CD8-positive, alpha-beta T cell (primary cell): ENCODE measurements at places on chromosomes 7 and 10.

- no peak for DNase-seq
Measured at GRCh38 chr7:16498122-16498521, 28.5 kb upstream of the LRRC72 start.

DNA sequence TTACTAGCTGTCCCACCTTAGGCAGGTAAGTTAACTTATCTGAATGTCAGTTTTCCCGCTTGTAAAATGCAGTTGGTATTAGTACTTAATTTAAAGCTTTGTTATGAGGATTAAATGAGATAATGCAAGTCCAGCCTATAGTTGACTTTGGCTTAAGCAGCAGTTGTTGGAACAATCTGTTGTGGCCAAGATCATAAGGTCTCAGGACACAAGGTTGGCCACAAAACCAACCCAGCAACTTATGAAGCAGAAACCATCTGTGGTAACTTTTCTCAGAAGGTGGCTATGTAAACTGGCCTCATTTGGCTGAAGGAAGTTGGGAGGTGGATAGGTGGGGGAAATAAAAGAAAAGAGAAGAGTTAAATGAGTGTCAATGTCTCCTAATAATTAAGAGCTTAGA, 29.4 kb downstream of the ENTPD1 start:
- DNase-seq = no peak

GRCh38 chr7:6026011-6026819, 5.0 kb upstream of the ANKRD61 start:
- DNase-seq = peak; percentile 69

- no peak for DNase-seq
Measured at GRCh38 chr7:16021851-16022250, 335.4 kb upstream of the MEOX2 start.

DNA sequence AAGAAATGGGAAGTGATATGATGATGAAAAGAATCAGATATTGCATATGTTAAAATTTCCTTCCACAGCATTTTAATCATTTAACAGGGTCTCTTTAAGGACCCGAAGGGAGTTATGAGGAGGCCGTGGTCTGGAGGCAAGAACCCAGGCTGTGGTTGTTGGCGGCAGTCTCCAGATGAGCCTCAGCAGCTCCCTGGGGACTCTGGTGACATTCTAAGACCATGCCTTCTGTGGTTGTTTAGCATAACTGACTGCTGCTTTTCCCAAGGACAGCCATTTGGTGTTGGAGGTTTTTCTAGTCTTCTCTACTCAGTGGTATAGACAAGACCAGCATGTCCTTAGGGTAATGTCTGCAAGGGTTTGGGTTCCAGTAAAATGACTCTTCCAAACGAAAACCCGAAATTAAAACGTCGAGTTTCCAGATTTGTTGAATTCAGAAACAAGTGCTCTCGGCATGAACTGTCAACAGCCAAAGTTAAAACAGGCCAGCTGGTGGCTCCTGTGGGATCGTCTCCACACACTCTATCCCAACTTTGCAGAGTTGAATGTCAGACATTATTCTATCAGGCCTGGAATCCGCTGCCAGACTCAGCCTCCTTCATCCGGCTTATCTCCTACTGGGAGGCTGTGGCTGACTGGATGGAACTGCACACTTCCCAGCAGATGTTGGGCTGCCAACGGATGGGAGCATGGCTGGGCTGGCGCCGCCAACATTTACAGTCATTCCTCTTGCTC, 183.1 kb downstream of the TAX1BP1 start:
- no peak for DNase-seq

GRCh38 chr10:13716081-13717071, 129.6 kb downstream of the PRPF18 start:
- DNase-seq = no peak

GRCh38 chr10:52387744-52388143, 73.7 kb downstream of the DKK1 start:
- DNase-seq = no peak

DNA sequence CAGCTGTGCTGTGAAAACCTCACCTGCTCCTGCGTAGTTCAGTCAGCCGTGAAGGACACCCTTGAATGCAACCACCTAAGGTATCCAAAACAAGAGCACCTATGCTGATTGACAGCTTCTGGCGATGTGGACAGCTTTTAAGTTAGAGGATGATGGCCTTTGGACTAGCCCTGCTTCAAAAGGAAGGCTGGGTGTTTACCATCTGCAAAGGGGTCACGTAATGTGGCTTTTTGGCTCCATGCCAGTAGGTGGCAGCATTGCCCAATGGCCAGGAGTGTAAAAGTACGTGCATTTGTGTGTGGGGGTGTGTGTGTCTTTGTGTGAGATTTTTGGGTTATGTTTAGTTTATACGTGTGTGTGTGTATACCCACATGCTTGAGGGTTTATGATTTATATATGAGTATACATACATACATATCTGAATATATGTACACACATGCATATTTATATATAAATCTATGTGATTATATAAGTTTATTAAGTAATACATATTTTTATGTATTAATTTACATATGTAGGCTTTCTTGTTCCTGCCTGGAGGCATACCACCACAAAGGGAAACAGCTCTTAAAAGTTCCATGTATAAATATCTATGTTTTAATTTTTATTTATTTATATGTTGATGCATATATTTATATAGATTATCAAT, 236.3 kb upstream of the ANKRD30A start:
- peak; percentile 12 for DNase-seq

- no peak for DNase-seq
Measured at GRCh38 chr7:92727755-92728154, 108.6 kb downstream of the CDK6 start.

GRCh38 chr7:8146106-8146787, 115.7 kb downstream of the ICA1 start:
- no peak for DNase-seq

- DNase-seq = no peak
Measured at GRCh38 chr7:105295596-105296352, 92.9 kb downstream of the SRPK2 start.

DNA sequence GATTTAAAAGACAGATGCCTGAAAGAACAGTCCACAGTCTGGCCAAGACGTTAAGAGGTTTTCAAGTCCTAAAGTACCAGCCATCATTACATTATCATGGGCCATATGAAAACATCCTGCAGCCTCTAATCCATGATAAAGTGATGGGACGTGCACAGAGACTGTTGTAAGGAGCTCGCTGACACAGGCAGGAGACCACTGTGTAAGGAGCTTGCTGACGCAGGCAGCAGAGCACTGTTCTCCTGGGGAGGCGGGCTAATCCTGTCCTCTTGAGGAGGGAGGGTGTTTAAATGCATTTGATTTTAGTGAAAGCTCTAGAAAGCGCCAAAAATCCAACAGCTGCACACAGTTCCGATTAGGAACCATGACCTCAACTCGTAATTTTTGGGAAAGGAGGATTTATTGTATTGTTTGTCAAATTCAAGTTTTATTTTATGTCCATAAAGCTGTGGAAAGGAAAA, 16.9 kb downstream of the SVIL start:
- DNase-seq = no peak

DNA sequence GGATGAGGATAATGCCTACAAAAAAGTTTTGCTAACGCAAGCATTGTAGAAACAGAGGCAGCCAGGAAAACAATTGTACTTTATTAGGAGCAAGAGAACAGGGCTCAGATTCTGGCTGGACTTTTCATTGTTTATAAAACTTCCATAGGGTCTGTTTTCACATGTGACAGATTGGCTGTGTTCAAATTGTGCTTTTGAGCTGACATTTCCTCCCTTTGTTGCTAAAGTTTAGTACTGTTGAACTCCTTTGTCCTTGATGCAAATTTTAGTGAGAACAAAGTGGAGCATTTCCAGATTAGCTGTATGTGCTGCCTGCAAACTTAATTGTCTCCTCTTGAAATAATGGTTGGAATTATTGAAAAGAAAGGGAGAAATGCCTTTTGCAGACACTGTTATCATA, 221.0 kb upstream of the FZD1 start:
- no peak for DNase-seq

DNA sequence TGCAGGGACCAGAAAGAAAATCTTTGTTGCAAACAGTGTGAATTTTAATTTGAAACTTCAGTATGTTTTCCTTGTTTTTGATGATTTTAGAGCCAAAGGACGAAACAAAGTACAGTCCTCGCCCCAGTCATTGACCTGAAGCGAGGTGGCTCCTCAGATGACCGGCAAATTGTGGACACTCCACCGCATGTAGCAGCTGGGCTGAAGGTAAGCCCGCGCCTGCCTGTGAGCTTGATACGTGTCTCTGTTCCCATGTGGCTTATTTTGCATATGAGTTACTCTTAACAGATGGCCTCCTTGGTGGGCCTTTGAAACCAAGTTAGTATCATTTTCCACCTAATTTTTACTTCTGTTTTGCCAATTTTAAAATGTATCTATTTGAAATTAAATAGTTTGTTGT, 12.3 kb downstream of the RBM17 start:
- DNase-seq = no peak

DNA sequence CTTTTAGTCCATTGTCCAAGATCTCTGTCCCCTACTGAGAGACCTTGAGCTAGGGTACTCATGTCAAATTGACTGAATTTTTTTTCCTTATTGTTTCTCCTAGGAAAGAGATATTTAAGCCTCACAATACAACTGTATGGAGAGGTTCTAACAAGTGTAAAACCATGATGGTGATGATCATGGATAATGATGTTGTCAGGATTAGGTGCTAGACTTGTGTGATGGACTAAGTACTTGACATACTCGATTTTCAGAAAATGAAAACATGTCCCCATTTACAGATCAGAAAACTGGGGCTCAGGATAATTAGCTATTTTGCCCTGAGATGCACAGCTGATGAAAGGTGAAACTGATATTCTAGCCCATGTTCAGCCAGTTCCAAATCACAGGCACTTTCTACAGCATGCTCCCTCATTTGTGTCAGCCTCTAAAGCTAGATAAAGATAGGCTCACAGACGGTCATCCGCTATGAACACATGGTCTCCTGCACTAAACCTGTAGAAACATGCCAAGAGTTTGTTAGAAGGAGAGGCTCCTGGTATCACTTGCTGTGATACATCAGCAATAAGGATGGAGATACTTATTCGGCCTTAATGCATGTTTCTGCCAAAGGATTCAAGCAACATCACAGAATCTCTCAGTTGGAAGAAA, 67.6 kb downstream of the CREB3L2 start:
- no peak for DNase-seq

- DNase-seq = no peak
Measured at GRCh38 chr10:128908099-128908498, 558.9 kb upstream of the MGMT start.

DNA sequence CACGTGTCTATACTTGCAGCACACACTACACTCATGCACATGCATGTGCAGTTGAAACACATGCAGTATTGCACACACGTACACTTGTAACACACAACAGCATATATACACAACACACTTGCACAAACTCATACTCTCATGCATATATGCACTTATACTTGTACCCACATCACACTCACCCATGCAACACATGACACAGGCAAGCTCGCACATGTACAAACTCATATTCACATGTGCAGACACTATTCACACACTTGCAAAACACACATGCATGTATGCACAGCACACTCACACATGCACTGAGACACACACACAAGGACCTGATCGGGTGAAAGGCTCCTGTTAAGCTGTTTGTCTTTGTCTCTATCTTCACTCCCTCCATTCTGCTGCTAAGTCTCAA, 169.8 kb downstream of the ZMYND11 start:
- DNase-seq = no peak

DNA sequence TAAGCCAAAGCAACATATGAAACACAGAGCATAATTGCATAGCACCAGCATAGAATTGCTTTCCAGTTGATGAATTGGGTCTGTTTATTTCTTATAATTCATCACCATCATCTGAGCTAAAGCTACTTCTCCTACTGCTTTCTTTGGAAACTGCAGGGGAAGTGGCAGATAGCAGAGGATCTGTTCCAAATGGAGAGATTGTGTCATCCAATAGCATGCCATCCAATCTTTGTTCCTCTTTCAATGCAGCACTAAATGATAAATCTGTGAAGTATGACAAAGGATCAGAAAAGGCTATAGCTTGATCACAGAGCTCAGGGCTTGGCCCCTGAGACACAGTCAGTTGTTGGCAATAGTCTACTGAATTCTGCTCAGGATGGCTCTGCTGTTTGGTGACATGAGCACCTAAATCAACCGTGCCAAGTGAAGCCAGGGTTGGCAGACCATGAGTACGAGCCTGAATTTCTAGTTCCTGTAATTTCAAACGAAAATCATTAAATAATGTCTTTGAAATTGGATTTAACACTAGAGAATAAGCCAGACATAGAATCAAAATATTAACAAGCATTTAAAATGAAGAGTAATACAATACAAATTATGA, 90.0 kb downstream of the TFEC start:
- no peak for DNase-seq

DNA sequence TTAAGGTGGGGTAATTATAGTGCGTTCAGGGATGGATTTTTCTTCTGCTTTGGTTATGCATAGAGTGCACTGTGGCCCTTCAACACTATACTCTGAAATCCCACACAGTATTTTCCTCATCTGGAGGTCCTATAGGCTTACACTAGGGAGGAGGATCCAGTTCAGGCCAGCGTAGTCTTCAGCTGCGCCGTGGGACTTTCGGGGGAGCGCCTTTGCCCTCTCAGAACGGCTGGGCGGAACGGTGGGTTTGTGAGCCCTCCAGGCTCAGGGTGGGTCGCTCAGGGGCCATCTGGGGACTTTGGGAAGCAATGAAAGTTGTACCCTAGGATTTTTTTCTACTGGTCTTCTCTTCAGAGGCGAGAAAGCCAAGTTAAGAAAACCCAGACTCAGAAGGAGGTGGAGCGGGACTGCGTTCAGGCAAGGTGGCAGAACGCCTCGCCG, 652 bp upstream of the VPS26A start:
- DNase-seq = no peak

- DNase-seq = no peak
Measured at GRCh38 chr10:63579371-63580014, 58.3 kb downstream of the REEP3 start.

- DNase-seq = no peak
Measured at GRCh38 chr10:128024426-128024825, 101.8 kb downstream of the MKI67 start.

DNA sequence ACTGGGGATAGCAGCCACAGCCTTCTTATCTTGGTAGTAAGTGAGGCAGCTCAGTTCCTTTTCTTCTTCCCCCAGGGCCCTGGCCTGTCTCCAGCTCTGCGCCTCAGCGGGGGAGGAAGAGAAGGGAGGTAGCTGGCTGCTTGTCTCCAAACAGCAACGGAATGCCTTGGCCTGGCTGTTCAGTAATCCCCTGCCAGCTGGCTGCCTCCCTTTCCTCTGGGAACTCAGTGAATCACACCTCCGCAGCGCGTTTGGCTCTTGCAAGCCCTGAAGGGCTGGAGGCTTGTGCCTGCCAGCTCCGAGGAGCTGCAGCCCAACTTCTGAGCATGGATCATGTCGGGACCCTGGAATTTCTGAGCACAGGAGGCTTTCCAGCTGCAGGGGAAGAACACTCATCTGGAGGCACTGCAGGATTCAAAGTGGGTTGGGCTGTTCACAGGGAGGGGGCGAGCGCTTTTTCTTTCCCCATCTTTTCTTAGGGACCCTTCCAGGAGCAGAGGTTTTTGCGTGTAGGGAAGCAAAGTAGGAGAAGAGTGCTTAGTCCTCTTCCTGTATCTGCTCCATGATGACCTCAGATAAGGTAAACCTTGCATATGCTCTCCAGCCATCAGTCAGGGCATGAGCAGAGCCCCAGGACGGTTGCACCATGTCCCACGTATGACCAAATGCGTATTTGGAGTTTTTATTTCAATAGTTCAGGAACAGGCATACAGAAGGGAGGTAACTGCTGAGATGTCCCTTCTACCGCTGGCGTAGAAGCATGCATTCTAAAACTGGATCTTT, 253.2 kb upstream of the INHBA start:
- DNase-seq = no peak

GRCh38 chr7:16025696-16026095, 339.2 kb upstream of the MEOX2 start:
- DNase-seq = no peak
